AG04450 (cell line): ENCODE measurements at places on chromosomes 2 and 18. TPM values are rescaled to one million over a fixed set of nuclear protein-coding genes. Genes with fewer than 3 reads are reported as not detected.

The ZC3H15 gene
- polyA plus RNA-seq = 70.6 and 107 TPM in 2 replicates

- no peak for DNase-seq
These were observed 243.5 kb downstream of the CDH7 start for GRCh38 chr18:65994302-65994701.

DNA sequence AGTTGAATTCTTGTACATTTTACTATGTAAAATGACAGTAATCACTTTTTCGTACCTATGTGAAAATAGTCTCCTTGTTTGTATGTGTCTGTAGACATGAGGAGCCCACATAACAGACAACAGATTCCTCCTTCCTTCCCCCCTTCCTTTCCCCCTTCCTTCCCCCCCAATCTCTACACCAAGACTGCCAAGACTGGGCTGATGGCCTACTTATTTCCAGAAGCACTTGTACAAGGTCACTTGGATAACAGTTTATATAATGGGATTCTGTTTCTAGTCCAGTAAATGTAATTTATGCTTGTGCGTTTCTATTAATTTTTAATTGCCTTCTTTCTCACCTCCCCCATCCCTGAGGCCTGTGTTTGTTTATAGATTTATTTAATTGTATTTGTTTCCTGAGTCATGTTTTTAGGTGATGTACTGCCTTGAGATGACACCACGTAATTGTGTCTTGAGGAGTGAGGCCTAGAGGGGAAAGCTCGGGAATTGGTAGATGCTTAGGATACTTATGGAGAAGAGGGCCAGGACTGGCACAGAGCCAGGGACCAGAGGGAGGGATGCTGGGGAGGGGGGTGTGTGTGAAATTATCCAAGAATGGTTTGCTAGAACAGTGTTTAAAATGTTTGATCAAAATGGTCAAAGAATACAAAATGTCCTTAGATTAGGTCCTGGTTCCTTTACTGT, 12.3 kb downstream of the B3GNT2 start:
- DNase-seq = no peak

DNA sequence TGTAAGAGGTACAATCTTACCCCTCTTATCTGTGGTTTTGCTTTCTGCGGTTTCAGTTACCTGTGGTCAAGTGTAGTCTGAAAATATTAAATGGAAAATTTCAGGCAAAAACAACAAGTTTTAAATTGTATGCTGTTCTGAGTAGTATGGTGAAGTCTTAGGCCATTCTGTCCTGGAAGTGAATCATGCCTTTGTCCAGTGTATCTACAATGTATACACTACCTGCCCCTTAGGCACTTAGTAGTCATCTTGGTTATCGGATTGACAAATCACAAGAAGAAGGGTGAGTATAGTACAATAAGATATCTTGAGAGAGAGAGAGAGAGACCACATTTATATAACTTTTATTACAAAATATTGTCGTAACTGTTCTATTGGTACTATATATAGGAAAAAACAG, 43.5 kb downstream of the RAB3GAP1 start:
- DNase-seq = no peak
